G401 (cell line): ENCODE measurements at places on chromosomes 4 and X. TPM values are rescaled to one million over a fixed set of nuclear protein-coding genes. Genes with fewer than 3 reads are reported as not detected.

The VEGFC gene
- total RNA-seq: 0.14 TPM in 1 of 2 replicates, not detected in the other

The ATRX gene
- 16.6 and 40.4 TPM in 2 replicates for total RNA-seq

The RBMXL3 gene
- not detected in 2 replicates for total RNA-seq

The PRSS12 gene
- not detected in 2 replicates for total RNA-seq

The CXCL11 gene
- total RNA-seq: not detected in 2 replicates

The UNC5C gene
- not detected in 2 replicates for total RNA-seq

The POU3F4 gene
- not detected in 2 replicates for total RNA-seq

The ERCC6L gene
- total RNA-seq: 7.6 and 9.4 TPM in 2 replicates

The USP53 gene
- total RNA-seq: 3.7 and 9.2 TPM in 2 replicates

The ADGRG4 gene
- total RNA-seq: not detected in 2 replicates

The HSD17B13 gene
- total RNA-seq: not detected in 2 replicates

The AKAP14 gene
- total RNA-seq: not detected in 2 replicates

The NEXMIF gene
- total RNA-seq: not detected in 2 replicates

The FAM50A gene
- total RNA-seq: 56.1 and 63.4 TPM in 2 replicates

The SMAD1 gene
- total RNA-seq: 1.4 and 3.9 TPM in 2 replicates

The TLR10 gene
- not detected in 2 replicates for total RNA-seq

The SLC34A2 gene
- 0.18 and 2.0 TPM in 2 replicates for total RNA-seq

The CXCL8 gene
- total RNA-seq: not detected in 2 replicates

The CFP gene
- total RNA-seq: 0.27 TPM in 1 of 2 replicates, not detected in the other

The TLL1 gene
- total RNA-seq: 0.98 and 1.4 TPM in 2 replicates

The LRP2BP gene
- total RNA-seq: not detected in 2 replicates

The KCNE5 gene
- total RNA-seq: not detected in 2 replicates
